ENCODE measurements at places on chromosomes 6 and 20.

GRCh38 chr6:91860541-91861335 lies 1273.9 kb upstream of the MAP3K7 start:
- no peak for DNase-seq

DNA sequence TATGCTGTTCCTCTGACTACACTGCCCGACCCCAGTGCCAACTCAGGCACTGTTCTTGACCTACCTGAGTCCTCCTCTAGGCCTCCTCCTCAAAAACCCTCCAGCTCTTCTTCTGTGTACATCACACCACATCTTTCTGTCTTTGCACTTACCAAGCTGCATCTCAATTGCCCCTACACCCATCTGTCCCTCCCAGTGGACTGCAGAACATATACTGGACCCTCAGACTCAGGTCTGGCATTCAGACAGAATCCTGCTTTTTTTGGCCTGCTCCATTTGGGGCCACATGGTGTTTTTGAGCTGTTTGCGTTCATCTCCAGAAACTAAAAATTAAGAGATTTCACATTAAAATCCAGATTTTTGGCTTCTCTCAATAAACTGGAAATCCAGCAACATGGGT lies 23.2 kb upstream of the YWHAB start:
- no peak for DNase-seq

GRCh38 chr20:24731312-24731711 lies 217.8 kb upstream of the CST7 start:
- DNase-seq, result no peak

GRCh38 chr6:82362144-82362543 lies 1.5 kb upstream of the TPBG start:
- no peak for DNase-seq

DNA sequence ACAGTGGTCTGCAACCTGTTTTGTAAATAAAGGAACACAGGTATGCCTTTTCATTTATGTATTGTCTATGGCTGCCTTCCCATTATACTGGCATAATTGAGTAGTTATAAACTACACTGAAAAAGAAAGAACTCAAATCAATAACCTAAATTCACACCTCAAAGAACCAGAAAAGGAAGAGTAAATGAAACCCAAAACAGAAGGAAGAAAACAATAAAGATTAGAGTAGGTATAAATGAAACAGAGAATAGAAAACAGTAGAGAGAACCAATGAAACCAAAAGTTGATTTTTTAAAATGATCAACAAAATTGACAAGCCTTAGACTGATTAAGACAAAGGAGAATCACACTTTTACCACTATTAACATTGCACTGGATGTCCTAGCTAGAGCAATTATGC lies 34.7 kb downstream of the FAM184A start:
- DNase-seq, result no peak

DNA sequence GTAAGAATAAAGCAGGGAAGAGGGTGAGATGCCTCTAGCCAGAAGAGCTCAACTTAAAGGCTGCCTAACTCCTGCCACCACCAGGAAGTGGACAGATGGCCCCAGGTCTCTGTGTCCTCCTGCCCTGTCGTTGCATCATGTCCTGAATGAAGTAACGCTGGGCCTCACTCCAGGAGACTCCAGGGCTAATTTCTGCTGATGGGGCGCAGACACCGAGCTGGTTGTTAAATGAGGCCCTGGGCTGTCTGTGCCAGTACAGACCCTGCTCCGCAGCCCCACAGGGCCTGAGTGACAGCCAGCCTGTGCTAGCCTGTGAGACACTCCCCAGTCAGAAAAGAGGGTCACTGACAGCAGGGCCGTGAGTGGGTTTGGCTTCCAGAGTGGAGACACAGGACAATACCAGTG lies 6.5 kb downstream of the IP6K3 start:
- no peak for DNase-seq

DNA sequence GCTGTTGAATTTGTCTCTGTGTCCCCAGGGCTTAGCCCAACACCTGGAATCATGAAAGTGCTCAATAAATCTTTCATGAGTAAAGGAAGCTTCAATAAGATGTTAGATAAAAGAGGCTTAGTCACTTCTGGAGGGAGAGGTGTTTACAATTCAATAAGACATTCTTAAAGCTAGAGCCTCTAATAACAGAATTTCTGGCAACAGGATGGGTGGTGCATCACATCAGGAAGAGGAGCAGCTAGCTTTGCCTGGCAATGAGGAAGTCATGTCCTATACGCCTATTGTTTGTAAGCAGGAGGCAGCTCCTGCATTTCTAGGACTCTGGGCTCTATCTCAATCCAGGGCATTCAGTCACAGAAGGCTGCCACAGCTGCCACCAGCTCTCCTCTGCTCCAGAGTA lies 638.5 kb downstream of the EPM2A start:
- no peak for DNase-seq

Measured in stimulated activated CD4-positive, alpha-beta T cell treated with anti-CD3 and anti-CD28 coated beads, Interleukin-1b, Interleukin-23, amount 100 ng/mL, for 24 hours (primary cell).